ENCODE measurements at places on chromosomes 2 and 18.
A peak's percentile ranks its signal among the peaks of the same experiment; 100 is the strongest.

DNA sequence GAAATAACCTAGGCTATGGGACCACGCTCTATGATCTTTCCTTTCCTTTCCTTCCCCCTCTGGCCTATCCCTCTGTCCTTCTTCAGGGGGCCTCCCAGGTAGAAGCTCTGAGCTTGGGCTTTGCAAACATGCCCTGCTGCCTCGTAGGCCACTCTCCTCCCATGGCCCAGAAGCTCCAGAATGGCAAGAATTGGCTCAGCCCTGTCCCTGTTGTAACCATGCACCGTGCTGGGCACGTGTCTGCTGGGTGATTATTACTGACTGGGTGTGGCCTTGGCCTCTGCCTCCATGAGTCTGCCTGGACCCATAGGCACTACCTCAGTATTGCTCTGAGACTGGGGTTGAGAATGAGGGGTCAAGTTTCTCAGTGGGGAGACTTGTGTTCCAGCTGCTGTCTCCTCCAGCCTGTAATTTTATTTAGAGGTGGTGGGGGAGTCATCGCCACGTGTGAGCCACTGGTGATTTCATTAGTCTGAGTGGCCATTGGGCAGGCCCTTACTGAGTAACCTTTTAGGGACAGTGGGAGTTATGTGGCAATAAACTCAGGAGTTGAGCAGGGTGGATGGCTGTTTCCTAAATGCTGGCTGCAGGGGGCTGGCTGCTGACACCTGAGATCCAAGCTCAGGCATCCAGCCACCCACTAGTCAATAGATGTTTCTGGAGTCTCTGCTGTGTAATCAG is 157.9 kb downstream of the CLIP4 start:
- no peak for DNase-seq

- DNase-seq, result no peak
Measured at GRCh38 chr2:172555272-172555521, 693 bp upstream of the PDK1 start.

DNA sequence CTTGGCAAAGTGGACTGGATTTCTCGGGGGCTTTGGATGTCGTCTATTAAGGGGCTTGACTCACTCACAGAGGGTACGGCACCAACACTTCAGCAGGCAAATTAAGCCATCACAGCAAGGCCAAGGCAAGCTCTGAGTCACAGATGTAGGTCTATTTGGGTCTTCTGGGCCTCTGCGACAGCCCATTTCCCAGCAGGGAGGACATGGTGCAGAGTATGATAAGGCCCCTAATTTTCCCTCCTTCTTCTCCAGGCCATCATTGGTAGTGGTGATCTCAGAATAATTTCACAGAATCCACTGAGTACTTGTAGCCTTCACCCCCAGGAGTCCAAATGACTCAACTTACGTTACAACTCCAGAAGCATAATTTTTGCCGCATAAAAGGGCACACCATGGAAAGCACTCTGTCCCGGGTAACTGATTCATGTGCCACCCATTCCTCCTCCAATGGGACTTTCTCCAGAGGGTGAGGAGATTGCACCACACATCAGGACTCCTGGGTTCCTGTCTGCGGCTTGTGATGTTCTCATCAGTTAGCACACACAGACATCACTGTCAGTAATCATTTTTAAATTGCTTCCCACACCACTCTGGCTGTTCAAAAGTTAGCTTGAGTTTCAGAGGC is 164.9 kb downstream of the TXNL1 start:
- no peak for DNase-seq

DNA sequence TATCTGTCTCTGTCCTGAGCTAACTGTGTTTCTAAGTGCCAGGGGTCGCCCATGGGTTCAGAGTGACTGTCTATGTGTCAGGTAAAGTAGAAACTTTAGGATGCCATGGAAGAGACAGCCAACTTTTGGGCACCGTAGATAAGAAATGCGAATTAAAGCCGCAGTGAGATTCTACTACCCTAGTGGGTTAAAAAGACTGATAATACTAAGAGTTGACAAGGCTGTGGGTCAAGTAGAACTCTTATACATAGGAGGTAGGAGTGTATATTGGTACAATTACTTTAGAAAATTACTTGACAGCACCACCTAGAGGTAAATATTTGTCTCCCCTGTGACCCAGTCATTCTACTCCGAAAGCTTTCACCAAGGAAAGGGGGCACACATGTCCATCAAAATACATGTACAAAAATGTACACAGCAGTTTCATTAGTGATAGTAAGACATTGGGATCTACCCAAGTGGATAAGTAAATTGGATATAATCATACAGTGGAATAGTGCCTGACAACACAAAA is 371.3 kb downstream of the SLC4A3 start:
- no peak for DNase-seq

DNA sequence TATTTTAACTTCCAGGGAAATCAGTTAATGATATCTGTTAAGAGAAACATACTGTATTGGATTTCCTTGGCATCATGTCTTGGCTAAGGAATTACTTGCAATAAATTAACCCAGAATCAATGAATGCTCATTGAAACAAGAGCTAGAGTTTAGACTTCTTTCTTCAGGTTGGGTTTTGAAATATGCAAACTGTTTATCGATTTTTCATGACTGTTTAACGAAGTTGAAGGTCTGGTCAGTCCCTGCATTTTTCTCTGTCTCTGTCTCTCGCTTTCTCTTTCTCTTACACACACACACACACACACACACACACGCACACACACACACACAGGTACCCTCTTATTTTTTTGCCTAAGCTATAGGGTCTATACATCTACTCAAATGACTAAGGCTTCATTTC is 981.0 kb downstream of the SUCLG1 start:
- DNase-seq, result no peak

DNA sequence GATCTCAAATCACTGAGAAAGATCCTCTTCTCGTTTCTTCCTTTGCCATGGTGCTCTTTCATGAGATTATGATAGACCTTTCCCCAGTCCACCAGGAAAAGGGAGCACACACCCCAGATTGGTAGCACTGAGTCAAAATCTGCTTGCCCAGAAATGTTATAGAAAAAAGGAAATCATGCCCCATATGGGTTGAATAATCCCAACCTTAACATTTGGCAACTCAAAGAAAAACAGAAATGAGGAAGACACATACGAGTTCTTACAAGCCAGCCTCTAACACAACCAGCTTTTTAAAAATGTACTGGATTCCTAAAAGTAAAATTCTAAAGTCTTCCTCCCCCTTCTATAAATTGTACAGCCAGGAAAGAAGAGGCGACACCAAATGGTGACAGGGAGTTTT is 103.0 kb downstream of the ANKRD44 start:
- no peak for DNase-seq

GRCh38 chr18:26435415-26436095 is 112.8 kb downstream of the KCTD1 start:
- no peak for DNase-seq

DNA sequence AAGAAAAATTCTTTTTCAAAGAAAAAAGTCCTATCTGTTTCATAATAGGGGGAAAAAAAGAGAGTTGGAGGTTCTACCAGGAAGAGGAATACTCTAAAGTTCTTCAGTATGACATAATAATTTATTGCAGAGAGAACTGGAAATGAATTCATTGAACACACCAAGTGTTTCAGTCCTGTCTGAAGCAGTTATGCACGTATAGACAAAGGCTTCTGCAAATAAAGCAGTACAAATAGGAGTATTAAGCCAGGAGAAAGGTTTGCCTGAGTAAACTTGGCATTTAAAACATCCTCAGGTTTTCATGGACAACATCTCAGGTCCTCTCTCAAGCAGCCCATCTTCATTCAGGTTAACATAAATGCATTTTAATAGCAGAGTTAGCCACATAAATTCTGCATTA is 141.6 kb downstream of the CCDC148 start:
- DNase-seq, result no peak

DNA sequence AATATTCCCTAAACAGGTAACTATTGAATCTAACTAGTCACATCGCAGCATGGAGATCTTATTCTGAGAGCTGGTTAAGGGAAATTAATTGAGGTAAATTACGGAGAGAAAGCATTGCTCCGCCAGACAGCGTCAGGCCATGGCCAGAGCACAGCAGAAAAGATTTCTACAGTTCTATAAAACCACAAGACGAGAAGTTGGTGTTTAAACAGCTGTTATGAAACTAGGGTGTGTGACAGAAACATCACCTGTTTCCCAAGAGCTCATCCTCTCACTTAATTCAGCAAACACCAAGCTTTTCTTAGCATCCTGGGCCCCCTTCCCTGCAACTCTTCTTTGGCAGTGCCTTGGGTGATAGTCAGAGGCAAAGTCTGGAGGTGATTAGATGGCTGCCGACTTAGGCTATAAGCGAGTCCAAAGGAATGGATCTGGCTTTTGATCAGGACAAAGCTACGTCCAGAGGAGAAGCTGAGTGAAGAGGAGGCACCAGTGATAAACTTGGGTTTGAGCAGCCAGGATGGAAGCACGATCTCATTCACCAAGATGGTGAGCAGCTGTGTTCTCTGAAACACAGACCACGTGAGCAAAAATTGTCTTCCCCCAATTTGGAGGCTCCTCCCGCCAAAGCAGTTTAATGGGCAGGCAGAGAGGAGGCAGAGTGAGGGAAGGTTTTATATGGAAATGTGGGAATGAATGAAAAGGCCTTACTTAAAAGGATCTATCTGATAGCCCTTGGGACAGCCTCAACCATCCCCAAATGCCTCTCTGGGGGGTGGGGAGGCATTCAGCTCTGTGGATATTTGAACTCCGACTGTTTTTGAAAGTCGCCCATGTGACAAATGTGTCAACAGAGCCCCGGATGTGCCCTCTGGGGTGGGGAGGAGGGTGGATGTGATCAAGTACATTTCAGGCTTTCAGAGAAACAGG is 57.8 kb downstream of the PKDCC start:
- no peak for DNase-seq

- DNase-seq, result peak; percentile 52
Measured at GRCh38 chr2:176147800-176148496, 3.4 kb upstream of the HOXD4 start.

- no peak for DNase-seq
Measured at GRCh38 chr2:16747689-16748088, 82.1 kb upstream of the CYRIA start.

GRCh38 chr2:215712219-215712868 is 276.5 kb upstream of the FN1 start:
- DNase-seq, result no peak

- no peak for DNase-seq
Measured at GRCh38 chr2:181364492-181365170, 92.6 kb upstream of the ITGA4 start.

DNA sequence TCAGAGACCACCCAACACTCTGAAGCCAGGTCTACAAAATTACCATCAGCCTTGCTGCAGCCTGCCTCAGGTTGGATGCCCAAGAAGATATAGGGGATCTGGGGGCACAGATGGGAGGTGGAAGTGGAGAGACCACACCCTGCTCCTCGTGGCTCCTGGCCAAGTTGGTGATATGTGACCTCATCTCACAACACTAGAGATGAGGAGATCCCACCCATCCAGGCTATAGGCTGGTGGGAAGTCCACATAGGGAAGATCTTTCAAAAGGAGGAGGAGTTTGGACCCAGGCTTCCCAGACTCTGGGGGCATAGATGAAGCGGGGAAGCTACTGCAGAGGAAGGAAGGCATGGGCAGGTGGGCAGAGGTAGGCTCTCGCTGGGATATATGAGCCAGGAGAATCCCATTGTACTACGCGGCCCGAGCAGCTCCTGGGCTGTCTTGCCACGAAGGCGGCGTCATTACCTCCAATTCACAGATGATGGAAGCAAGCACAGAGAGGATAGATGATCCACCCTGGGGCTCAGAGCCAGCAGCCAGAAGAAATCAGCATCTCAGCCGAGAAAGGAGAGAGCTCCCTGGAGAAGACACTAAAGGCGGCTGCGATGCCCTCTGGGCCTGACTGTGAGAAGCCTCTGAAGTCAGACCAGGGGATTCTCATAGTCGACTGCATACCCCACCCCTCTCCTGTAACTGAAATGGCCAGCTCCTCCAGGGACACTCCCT is 96.0 kb downstream of the RHOB start:
- no peak for DNase-seq

DNA sequence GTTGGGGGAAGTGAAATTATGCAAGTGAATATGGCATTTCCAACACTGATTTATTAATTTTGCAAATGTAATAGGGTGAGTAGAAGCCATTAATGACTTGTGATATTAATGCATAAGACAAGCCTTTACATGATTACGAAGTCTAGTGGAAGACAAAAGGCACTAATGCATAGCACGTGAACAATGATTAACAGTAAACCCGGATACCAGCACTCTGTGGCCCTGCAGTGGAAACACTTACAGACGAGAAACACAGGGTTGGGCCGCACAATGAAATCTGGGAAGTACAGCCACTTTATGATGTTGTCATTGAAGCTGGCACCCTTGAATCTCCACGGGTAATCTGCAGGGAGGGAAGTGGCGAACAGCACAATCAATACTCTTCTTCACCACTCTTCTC is 233.4 kb downstream of the NAPG start:
- no peak for DNase-seq

GRCh38 chr18:12639990-12640880 is 17.7 kb downstream of the SPIRE1 start:
- DNase-seq, result peak; percentile 74

DNA sequence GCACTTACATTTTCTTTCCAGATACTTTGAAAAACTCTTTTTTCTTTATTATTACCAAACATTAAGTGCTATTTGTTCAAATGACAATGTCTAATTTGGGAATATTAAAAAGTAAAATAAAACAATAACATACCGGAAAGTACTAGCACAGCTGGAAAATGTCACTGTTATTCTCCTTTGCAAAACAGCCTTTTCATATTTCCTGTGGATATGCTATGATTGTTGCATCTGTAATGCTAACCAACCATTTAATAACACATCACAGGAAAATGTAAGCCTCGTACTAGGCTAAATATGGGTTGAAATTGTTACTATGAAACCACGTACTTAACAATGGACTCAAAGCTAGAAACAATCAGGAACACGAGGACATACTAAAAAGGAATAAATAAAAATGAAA is 298.1 kb downstream of the CBLN2 start:
- no peak for DNase-seq

DNA sequence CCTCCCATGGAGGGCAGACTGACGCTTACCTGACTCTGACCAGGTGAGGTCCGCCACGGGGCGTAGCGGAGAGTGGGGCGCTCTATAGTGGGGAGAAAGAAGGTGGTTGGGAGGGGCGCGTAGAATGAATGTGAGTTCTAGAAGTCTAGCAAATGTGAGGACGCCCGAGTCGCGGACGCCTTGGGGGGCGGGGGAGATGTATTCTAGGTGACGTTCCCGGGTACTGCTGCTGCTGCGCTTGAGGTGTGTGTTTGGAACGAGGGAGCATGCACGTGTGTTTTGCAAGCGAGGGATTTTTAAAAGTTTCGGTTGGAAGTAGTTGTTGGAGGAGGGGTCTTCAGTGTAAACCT is 758 bp downstream of the RIF1 start:
- DNase-seq, result no peak

GRCh38 chr18:75048776-75049454 is 160.0 kb downstream of the PTGR3 start:
- no peak for DNase-seq

GRCh38 chr2:196729418-196729817 is 70.1 kb downstream of the GTF3C3 start:
- no peak for DNase-seq

DNA sequence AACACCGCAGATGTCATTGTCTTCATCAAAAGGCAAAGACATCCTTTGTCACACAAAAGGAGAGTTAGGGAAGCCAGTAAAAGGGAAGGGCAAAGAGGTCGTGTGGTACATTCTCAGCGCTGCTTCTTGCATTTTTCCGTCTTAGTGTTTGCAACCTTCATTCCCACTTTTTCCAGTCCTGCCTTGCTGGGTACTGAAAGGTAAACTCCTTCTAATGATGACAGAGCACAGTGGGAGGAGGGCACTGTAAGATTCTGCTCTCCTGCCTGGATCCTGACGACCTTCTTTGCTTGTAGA is 424.3 kb upstream of the MEX3C start:
- DNase-seq, result no peak
